Jurkat, Clone E6-1 (cell line): ENCODE measurements at places on chromosomes 6 and 20.
A peak's percentile ranks its signal among the peaks of the same experiment; 100 is the strongest.

- no peak for DNase-seq
These were observed 6.0 kb downstream of the SCUBE3 start for GRCh38 chr6:35219683-35220326.

GRCh38 chr6:35018182-35018519, 123.0 kb downstream of the TCP11 start:
- no peak for DNase-seq

GRCh38 chr6:17093686-17094085, 8.2 kb upstream of the STMND1 start:
- no peak for DNase-seq

DNA sequence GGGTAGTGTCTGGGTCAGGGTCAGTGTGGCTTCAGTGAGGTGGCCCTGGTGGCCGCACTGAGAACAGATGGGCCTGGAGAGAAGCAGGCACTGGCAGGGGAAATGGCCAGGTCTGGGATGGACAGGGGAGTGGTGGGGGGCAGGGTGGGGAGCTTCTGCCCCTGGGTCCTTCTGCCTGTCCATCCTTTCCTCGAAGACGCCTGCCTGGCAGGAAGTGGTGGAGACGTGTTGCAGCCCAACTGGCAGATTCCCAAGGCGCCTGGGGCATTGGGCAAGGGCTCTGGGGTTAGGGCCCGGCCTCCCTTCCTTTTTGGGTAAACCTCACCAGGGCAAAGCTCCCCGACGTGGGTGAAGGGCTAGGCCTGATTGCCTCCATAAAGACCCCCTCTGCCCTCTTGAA, 10.4 kb downstream of the SRC start:
- DNase-seq, result no peak

- no peak for DNase-seq
These were observed 5.4 kb downstream of the ENPP4 start for GRCh38 chr6:46135176-46135575.

DNA sequence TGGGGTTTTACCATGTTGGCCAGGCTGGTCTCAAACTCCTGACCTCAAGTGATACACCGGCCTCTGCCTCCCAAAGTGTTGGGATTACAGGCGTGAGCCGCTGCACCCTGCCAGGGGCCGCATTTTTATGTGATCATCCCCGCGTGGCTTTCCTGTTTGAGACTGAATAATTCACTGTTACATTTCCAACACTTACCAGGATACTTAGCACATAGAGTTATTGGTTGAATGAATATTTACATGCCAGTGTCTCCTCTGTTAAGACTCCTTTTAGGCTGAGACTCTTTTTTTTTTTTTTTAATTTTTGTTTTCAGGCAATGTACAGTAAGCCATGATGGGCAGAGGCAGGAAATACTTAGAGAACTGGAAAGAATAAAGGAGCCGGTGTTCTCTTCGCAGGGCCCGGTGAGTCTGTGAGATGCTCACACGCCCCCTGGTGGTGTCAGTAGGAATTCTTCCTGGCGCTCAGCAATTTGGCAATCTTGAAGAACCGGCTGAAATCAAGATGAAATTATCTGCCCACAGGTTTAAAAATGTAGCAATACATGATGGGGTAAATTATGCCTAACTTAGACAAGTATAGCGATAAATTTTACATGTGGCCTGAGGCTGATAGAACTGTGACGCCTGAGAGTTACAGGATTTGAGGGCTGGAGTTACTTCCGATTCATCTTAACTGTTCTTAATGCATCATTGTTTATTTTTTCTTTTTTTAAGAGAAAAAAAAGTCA, 7.6 kb upstream of the RNF114 start:
- peak; percentile 81 for DNase-seq

DNA sequence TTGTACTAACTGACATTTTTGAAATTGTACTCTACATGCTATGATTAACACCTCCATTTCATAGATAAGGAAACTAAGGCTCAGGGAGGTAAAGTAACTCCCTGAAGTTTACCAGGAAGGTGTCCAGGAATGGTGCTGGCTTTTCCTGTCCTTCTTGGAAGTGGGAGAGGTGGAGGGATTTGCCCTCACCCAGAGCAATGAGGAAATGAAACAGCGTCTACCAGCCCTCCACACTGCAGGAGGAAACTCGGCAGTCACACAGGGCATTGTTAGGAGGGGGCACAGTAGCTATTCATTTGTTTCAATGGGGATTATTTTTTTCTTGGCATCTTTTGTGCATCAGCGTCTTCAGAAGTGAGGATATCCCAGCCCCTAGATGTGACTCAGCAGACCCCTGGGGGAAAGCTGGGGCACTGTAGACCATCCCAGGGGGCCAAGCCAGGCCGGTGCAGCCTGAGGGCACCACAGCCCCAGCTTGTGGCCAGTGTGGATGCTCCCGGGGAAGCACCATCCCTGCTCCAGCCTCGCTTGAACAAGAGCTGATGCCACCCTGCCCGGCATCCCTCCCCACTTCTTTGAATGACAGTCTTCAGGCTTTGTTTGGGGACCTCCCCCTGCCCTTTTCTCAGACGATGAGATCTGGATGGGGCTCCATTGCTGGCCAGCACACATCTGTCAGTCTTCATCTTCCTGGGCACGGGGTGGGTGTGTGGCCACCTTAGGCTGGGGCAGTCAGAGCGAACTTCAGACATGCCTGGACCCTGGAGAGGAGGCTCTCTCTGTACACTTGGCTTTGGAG, 224.4 kb upstream of the PMEPA1 start:
- DNase-seq, result no peak

GRCh38 chr6:25192590-25193459, 86.3 kb upstream of the CARMIL1 start:
- no peak for DNase-seq

DNA sequence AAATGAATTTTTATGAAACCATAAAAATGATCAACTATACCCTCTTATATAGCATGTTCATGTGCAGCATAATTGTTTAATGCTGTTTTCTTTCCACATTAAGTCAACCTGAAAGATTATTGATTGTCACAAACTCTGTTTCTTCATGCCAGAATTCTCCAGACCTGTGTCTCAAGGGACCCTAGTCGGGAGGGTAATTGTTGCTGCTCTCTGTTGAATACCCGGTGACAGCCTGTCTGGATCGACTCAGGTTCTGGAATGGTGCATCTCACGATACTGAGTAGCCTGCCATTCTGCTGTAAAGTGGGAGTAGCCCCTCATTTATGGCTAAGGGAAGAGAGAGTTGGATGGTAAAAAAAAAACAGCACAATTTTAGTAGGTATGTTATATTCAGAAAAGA, 449.9 kb upstream of the SOX4 start:
- no peak for DNase-seq

DNA sequence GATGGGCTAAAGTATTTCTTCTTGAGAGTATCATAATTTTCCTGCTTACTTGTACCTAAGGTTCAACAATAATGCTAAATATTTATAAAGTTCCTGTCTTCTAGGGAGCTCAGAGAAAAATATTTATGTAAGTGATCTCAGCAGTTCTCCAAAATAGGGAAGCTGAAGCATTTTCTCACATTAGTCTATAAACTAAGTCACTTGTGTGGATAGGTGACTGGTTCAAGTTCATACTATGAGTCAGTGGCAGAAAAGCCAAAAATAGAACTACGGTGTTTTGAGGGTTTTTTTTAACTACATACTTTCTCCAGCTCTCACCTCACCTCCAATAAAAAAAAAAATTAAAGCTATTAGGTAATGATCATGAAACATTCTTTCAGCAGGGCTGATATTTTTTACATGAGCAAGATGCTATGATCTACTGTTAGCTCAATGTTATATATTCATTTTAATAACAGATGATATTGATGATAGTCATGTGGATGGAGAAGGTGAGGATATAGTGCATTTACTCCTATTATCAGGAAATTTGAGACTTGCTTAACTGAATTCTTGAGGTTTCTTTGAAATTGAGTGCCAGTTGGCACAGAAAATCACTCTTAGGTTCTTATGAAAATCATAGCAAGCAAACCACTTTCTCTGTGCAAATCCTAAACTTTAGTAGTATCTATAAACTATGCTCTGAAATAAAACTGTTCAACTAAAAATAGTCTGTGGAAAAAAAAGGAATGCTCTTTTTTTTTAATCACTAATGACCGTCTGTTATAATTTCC, 4.1 kb upstream of the MOXD1 start:
- no peak for DNase-seq

- no peak for DNase-seq
These were observed 84.3 kb upstream of the NRN1 start for GRCh38 chr6:6090861-6091607.

GRCh38 chr6:147067184-147067583, 137.0 kb upstream of the STXBP5 start:
- DNase-seq, result no peak

DNA sequence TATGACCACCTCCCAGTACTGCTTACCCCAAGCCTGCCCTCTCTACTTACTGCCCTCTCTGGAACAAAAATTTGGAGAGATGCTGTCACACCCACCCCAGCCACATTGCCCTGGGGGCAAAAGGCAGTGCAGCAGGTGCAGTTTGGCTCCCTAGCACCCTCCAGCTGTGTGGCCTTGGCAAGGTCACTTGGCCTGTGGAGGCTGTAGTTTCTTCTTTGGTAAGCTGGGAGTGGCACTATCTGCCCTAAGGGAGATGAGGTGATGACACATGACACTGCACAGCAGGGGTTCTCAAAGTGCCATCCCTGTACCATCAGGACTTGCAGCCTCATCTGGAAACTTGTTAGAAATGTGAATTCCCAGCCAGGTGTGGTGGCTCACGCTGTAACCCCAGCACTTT, 44.8 kb downstream of the TAF8 start:
- no peak for DNase-seq

GRCh38 chr6:5765141-5765760, 241.5 kb downstream of the NRN1 start:
- no peak for DNase-seq

GRCh38 chr6:151021896-151022295, 156.4 kb downstream of the MTHFD1L start:
- DNase-seq, result no peak

- peak; percentile 6 for DNase-seq
These were observed 61.9 kb upstream of the NRSN1 start for GRCh38 chr6:24064106-24064505.
